HepG2 (cell line): ENCODE measurements at places on chromosomes 12 and 14. TPM values are rescaled to one million over a fixed set of nuclear protein-coding genes. Genes with fewer than 3 reads are reported as not detected.

DNA sequence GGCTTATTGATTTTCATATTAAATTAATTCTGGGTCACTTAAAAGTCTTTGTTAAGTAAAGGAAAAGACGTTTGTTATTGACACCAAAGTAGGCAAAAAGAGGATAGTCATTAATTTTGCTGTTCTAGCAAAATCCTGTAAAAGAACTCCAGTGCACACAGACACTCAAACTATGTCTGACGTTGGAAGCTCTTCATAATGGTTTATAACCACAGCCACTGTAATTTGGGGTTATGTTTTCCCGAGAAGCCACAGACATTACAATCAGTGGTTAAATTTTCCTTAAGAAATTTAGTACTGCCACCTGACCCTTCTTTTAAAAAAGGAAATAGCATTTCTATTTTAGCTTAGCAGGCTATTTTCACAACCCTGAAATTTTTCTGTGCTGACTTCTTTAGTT is 267.5 kb downstream of the CCDC91 start:
- no peak for DNase-seq

EIF2S3B gene
- 7.6 and 9.2 TPM in 2 replicates for total RNA-seq

DNA sequence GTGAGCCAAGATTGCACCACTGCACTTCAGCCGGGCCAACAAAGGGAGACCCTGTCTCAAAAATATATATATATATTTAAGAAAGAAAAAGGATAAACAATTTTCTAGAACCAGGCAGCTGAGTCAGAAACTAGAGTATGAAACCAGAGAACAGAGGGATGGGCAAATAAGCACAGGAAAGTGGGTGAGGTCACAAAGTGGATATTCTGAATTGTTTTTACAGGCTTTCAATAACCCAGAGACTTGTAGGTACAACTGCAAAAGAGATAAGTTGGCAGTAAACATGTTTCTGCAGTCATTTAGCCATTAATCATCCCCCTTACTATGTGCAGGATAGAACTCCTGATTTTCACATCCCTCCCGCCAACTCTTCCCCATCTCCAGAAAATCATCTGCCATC is 94.2 kb downstream of the BTG1 start:
- no peak for DNase-seq

- no peak for DNase-seq
Observed at GRCh38 chr14:74403619-74404417, 22.2 kb downstream of the SYNDIG1L start.

DNA sequence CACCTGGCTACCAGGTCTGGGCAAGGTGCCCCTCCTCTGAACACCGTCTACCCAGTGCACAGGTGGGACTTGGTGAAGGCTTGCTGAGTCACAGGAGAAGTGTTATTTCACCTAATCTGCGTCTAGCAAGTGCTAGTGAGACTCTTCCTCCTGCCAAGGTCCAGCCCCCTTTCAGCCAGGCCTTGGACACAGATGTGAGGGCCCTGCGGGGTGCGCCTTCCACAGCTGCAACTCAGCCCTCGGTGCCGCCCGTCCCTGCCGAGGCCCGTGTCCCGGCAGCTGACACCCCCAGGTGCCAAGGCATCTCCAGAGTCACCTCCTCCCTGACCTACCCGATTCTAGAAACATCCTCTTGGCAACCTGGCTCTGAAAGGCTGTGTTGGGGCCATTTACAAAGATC is 55.1 kb downstream of the PRIMA1 start:
- DNase-seq: no peak

ART4 gene
- 12.0 and 20.3 TPM in 2 replicates for total RNA-seq
